T-helper 2 cell treated with Interferon-gamma antibody and Interleukin-4, amounts not matched to agents 5 μg/mL and 100 μg/mL, for 36 hours (primary cell): ENCODE measurements at places on chromosomes 1 and 21.

DNA sequence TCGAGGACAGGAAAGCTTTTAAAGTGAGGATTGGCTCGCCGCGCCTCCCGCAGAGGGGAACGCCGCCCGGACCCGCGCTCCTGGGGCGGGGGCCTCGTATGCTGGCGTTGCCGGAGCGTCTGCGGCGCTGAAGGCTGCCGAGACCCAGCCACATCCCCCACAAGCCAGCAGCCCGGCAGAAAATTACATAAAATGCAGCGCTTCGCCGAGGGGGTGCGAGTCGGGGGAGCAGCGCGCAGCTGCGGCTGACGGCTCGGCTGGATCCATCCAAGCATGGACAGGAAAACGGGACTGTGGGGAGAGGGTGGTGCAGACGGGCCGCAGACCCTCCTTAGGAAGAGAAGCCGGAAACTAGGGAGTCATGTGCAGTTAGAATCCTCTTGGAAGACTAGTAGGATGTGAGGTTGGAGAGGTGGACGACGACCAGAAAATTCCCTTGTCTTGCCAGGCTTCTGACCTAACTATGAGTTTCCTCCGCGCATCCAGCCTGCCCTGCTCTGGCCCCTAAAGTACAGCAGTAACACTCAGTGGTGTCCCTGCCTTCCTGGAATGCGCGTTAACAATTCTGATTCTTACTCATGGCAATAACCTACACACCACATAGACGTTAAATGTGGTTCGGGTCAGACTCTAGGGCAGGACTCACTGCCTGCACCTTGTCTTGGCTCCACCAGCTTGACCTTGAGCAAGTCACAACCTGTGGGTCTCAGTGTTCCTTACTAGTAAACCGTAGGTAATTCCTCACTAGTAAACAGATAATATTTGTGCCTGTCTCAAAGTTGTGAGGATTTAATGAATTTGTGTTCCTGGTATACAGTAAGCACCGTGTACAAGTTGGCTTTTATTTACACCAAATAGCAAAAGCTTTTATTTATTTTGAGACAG is 953 bp upstream of the BRWD1 start:
- peak; percentile 63 for DNase-seq

DNA sequence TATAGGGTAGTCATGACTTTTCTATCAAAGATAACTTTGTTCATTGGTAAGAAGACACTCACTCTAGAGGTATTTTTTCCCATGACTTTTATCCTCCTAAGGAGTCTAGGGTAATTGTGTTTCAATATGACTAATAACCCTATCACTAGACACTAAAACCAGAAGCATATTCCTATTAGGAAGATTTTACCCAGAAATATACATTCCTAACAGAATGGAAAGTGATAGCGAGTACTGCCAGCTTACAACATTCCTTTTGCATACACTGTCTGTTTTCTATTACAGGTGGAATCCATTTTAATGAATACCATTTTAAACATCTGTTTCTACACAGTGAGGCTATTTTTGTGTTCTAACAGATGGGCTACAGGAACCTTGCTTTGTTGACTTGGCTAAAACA is 31.4 kb upstream of the C1orf185 start:
- DNase-seq: no peak

DNA sequence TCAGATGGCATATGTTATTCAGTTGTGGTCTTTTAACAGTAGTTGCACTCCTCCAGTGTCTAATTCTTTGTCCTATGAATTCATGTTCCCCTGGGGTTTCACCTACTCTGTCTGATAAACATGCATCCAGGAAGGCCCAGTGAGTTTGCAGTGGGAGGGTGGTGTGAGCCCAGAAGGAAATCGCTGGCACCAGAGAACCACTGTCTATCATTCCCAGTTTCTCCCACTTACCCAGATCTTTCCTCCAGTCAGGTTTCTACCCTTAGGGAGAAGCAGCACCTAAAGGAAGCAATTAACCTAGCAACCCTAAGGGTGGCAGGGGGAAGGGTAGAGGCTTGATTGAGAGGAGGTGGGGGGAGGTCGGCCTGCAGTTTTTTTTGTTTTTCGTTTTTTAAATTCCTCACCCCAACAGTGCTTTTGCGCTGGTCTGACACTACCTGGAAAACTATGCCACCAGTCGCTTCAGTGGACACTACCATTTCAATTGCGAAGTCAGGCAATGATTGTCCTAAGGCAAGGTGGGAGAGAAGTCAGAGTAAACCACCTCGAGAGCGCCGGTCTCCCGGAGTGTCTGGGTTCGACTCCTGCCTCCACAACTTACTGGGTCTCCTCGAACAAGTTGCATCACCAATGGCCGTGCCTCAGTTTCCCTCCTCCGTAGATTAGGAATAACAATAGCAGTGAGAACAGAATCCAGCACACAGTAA is 766 bp upstream of the SLC44A3 start:
- no peak for DNase-seq

DNA sequence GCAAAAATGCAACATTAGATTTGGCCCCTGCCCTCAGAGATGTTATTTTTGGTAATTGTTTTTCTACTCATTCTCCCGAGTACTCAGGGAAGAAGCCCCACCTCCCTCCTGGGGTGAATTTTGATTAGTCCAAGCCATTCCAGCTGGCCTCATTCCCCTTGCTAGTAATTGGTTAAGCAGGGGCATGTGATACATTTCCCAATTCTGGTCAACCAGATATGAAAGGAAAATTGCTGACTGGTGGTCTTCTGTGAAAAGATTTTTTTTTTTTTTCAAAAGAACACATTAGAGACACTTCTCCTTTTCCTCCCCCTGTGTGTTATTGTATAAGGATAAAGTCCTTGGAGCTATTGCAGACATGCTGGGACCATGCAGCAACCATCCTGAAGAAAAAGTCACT is 71.1 kb upstream of the AKT3 start:
- DNase-seq: no peak

GRCh38 chr1:91842056-91842455 is 43.9 kb downstream of the TGFBR3 start:
- no peak for DNase-seq

- DNase-seq: no peak
Observed at GRCh38 chr21:37226041-37226920, 40.9 kb downstream of the VPS26C start.

DNA sequence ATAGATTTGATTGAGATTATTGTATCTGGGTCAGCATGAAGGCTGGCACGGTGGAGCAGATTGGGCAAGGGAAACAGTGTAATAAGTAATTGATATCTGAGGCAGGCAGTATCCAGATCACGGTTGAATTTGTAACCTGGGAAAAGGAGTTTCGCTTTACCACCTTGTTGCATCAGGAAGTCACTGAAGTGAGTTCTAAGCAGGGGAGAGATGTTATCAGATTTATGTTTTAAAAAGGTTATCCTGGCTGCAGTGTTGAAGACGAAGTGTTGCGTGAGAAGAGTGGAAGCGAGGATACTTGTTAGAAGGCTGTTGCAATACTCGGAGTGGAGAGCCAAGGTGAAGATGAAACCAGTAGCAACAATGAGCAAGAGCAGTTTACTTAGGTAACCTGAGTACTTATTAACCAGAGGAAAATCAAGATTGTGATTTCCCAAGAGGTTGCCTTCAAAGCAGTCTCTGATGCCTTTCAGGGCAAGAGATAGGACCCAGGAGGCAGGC is 77.8 kb downstream of the LHX9 start:
- DNase-seq: no peak

DNA sequence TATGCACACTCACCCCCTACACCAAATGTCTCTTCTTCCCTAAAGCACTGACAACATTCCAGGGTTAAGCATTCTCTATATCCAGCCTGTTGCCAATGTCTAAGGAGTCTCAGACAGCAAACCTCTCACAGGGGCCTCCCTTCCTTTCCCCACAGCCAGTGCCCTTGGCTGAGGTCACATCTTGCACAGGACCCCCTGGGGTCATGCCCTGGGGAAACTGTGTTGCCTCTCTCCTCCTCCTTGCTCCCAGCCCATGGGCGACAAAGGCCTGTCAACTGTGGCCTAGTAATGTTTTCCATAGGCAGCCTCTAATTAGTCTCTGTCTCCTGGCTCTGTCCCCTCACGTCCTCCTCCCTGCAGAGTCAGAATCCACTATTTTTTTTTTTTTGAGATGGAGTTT is 54.6 kb downstream of the NENF start:
- no peak for DNase-seq

DNA sequence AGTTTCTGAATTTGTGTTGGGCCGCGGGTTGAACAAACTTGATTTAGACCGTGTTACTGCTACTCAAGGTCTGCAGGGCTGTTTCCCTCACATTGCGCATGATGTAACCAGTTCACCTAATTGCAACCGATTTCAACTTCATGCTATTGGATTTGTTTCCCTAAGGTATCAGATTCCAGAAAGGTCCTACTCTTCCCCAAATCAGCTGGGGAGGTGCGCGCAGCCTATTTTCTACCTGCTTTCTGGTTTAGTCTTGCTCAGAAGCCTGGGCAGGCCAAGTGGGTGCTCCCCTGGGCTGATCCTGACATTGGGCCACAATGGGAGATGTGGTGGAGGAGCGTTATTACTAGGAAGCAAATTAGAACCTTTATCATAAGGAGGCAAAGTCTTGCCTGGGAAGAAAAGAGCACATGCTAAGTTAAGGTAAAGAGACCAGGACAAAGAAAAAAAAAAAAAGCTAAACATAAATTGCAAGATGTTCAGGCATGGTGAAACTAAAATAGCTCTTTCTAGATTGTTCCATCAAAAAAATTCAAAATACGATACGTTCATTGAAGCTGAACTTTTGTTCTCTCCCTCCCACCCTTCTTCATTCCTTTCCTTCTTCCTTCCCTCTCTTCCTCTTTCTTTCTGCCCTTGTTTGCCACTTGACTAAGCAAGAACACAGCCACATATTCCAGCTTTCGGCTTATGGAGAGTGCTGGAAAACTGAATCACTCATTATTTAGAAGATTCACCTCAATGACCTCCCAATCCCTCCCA is 28.8 kb upstream of the TARBP1 start:
- DNase-seq: no peak

DNA sequence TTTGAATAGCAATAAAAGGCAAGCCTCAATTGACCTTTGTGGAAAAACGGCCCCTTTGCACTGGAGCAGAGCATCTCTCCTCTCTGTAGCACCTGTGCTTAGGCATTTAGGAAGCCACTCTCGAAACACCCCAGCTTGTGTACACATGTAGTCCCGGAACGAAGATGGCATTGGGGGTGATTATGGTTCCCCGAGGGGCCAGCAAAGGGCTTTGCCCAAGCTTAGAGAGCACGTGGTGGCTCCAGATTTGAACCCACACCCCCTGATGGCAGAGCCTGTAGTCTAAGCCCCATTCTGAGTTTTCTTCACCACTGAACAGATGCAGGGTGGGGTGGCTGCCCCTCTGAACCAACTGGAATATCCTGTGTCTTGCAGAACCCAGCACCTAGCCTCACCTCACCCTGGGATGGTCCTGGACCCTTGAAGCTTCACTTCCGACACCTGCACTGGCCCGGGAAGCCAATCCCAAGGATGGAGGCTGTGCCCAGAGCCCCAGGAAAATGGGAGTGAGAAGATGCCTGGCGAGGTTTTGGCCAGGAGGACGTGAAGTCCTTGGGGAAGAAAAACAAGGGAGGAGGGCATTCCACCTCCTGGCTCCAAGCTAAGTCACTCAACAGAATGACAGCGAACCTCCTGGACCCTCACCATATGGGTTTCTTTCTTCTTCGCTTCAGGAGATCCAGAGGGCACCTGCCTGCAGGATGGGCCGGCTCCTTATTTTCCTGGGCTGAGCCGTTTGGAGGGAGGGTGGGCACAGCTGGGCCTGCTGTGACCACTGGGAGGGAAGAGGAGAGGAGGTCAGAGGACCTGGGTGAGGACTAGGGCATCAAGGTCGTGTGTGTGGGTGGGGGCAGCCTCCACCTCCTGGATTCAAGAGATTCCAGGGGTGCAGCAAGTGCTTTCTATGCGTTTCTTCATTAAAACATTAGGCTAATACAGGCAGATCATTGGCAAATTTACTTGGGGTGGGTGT is 37.7 kb downstream of the IGFN1 start:
- DNase-seq: no peak

DNA sequence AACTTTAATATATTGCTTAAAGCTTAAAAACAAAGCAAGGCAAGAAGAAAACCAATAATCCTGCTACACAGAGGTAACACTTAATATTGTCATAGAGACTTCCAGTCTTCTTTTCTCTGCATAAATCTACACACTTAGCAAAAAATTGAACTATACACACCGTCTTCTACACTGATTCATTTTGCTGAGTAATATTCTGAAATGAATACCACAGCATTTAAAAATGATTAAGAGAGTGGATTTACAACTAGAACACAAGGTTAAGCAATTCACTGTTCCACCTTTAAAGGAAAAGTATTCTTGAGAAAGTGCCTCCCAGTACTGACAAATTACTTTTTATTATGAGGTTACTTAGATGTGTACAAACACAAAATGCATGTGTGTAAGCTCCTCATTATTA is 22.2 kb upstream of the ITPKB start:
- DNase-seq: no peak

DNA sequence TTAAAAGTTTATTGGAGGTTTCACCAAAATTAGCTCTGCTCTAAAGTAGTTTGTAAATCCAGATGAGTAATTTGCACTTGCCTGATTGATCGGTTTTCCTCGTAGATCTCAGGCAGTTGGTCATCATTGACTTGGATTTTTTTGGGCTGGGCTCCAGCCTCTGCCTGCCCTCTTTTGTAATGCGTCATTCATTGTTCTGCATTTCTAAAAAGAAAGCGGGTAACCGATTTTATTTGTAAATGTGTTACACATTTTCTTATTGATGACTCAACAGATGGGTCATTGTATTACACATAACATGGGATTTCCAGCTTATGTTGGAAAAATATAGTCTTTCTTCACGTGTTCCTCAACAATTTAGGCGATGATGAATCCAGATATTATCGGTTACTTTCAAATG is 5.5 kb downstream of the ETS2 start:
- no peak for DNase-seq

- no peak for DNase-seq
Observed at GRCh38 chr1:45586769-45587168, 2.9 kb downstream of the NASP start.

DNA sequence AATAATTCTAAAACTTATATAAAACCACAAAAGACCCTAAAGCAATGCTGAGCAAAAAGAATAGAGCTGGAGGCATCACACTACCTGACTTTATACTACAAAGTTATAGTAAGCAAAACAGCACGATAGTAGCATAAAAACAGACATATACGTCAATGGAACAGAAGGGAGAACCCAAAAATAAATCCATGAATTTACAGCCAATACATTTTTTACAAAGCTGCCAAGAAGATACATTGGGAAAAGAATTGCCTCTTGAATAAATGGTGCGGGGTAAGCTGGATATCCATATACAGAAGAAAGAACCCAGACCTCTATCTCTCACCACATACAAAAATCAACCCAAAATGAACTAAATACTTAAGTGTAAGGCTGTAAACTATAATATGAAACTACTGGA is 51.3 kb upstream of the KRTAP11-1 start:
- DNase-seq: no peak

- DNase-seq: no peak
Observed at GRCh38 chr1:11693917-11694316, 2.4 kb downstream of the DRAXIN start.

DNA sequence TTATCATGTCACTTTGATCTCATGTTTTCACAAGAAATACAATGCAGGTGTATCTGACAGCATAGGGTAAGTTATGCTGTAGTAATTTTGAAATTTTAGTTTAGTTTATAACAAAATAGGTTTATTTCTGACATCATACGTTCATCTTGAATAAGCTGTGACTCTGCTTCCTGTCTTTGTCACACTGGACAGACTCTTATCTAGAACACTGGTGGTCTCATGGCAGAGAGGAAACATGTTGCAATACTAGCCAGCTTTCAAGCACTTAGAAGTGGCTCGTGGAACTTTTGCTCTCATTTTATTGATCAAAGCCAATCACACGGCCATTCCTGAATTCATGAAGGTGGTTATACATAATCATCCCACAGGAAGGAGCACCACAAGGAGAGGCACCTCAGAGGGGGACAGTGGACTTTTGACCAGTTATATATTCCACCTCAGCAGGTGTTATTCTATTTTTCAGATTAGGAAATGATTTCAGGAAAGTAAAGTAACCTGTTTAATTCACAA is 46.5 kb downstream of the CYP2J2 start:
- DNase-seq: no peak
